ENCODE measurements at places on chromosomes 16 and 17.

- DNase-seq: no peak
Observed at GRCh38 chr16:66695471-66695934, 1.0 kb downstream of the CMTM4 start.

DNA sequence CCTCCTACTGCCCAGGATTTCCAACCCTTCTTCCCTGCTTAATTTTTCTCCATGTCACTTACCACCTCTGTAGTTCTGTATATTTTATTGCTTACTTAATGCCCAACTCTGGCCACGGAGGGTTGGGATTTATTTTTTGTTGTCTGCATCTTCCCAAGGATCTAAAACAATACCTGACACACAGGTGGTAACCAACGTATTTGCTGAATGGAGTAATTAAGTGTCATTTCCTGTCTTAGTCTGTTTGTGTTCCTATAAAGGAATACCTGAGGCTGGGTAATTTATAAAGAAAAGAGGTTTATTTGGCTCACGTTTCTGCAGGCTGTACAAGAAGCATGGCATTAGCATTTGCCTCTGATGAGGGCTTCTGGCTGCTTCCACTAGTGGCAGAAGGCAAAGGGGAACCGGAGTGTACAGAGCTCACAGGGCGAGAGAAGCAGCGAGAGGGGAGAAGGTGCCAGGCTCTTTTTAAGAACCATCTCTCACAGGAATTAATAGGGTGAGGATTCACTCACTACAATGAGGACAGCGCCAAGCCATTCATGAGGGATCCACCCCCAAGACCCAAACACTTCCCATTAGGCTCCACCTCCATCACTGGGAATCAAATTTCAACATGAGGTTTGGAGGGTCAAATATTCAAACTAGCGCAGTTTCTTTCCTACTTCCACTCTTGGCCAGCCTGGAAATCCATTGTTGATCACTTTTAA, 44.8 kb downstream of the ERN1 start:
- no peak for DNase-seq

DNA sequence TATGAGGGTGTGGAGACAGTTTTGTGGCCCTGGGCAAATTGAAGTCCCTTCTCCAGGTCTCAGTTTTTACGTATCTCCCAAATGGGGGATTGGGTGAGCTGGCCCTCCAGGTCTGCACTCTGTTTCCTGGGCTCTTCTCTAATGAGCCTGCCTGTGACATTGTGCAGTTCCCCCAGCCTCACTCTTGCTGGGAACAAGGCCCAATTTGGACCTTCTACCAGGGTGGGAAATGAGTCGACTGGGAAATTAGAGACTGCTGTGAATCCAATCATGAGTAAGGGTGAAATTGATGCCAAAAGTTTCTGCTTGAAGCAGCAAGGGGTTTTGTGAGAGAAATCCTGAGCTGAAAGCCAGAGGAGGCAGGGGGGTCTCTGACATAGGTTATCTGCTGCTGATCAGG, 71.5 kb upstream of the KSR1 start:
- DNase-seq: no peak

- DNase-seq: no peak
Observed at GRCh38 chr16:31087971-31088370, 772 bp downstream of the PRSS53 start.

DNA sequence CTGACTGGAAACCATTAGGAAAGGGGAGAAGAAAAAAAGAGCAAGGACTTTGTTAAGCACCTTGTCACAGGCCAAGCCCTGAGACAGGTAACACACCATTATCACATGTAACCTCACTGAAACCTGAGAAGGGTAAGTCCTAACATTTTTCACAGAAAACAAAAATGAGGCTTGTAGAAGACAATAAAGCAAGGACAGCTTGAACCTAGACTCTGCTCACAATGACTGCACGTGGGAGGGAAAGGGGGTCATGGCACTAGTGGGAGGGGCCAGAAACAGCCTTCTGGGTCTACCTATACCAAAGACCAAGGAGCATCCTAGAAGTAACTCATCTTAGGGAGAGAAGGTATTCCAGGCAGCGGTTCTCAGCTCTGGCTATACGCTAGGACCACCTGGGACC, 7.5 kb downstream of the TK2 start:
- no peak for DNase-seq

GRCh38 chr17:75109046-75109406, 743 bp upstream of the ARMC7 start:
- no peak for DNase-seq

- no peak for DNase-seq
Observed at GRCh38 chr16:53991754-53992378, 287.9 kb downstream of the FTO start.

DNA sequence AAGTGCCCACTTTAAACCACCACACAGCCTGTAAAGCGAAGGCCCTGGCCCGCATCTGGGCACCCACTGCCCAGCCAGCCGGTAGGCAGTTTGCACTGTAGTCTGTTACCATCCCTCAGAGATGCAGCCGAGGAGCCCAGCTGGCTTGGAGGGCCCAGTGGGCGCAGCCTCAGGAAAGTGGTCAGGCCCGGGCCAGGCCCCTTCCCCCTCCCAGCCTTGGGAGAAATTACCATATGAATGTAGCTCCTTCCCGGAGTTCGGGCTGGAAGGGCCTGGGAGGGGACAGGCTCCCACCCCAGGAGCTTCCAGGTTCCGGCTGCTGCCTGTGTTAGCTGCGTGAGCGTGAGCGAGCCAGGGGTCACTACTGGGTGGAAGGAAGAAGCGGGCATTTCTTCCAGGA, 325.4 kb downstream of the SEC14L1 start:
- DNase-seq: no peak

DNA sequence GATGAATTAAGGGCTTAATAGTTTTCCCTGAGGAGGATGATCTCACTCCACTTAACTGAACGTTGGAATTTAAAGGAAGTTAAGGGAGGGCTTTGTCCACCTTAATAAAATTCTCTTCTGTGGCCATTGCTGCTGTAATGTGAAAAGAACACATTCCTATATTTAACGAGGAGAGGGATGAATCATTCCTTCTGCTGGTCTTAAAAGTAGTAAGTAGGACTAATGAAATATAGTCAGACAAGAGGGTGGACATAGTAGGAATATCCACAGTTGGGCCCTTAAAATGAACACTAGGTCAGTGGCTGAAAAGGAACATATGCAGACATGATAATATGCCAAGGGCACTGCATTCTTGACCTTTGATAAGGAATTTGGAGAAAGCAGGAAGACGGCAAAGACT, 405.6 kb downstream of the PMP22 start:
- no peak for DNase-seq

DNA sequence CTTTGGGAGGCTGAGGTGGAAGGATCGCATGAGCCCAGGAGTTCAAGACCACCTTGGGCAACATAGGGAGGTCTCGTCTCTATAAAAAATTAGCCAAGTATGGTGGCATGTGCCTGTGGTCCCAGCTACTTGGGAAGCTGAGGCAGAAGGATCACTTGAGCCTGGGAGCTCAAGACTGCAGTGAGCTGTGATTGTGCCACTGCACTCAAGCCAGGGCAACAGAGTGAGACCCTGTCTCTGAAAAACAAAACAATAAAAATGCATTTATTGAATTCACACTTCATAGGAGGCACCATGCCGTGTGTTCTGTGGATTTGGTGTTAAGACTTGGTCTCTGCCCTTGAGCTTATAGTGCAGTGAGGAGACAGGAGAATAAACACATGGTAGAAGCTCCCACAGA, 2.4 kb downstream of the TBC1D24 start:
- no peak for DNase-seq

DNA sequence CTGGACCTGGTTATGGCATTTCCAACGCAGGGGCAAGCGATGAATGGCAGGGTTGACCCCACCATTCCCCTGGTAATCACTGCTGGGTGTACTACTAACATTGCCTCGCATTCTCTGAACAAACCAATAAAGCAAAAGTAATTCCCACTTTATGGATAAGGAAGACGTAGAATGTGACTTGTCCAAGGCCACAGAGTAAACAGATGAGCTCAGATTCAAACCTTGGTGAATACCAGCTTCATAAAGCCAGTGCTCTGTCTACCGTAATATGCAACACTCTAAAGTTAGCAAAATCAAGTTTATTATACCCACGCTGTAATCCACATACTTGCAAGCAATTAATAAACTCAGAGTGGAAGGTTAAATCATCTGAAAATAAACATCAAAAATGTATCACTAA, 59.6 kb downstream of the ANKFY1 start:
- DNase-seq: no peak

DNA sequence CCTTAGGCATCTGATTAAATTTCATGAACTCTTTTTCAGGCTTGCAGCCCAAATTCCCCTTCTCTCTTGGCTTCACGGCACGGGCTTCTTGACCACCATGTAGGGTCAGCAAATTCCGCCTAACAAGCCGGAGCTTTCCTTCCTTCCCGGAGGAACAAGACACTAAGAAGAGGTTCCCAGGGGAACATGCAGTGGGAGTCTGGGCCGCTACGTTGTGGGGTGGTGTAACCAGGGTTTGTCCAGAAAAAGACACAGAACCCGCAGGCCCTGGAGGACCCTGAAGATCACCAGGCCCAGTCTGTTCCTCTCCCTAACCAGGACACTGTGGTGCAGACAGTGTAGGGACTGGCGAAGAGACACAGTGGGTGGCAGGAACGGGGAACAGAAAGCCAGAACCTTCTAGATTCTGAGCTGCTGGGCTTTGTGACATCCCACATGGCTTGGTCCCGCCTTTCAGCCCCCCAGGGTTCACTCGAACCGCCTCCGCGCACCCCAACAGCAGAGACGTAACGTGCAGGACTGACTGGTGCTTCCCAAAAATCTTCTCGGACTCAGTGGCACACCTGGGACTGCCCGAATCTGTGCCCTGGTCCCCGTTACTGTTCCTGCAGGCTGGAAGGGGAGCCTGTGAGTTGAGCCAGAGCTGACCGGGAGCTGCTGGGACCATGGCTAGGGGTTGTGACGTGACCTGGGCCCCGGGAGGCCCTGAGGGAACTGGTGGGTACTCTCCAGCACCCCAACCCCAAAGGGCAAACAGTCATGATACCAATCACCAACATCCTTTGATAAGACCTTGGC, 55.2 kb downstream of the TBC1D16 start:
- DNase-seq: no peak

DNA sequence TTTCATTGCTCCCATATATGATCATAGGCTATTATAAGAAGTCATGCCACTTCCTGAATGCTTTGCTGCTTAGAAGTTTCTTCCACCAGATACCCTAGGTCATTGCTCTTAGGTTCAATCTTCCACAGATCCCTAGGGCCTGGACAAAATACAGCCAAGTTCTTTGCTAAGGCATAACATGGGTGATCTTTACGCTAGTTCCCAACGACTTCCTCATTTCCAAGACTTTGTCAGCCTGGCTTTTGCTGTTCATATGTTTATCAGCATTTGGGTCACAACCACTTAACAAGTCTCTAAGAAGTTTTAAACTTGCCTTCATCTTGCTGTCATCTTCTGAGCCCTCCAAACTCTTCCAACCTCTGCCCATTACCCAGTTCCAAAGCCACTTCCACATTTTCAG, 20.1 kb upstream of the DLX3 start:
- DNase-seq: no peak

Measured in kidney tubule cell (primary cell).